ENCODE measurements at places on chromosomes 7 and 10.

GRCh38 chr10:127908106-127908958 is 1.4 kb downstream of the PTPRE start:
- DNase-seq, result no peak

DNA sequence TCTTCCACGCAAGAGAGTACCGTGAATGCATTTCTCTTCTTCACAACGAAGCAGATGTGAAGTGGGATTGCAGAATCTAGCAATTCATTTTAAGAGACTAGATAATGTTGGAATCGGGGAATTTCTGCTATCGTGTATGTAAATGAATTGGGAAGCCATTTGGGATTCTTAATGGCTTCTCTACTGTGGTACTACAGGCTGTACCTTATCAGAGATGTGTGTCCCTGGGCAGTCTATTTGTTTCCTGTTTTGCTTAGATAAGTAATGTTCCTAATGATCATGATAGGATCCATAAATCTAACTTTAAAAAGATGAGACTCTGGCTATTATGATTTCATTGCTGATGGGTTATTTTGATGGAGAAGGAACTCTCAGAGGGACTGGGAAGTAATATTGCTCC is 320.6 kb downstream of the REEP3 start:
- DNase-seq, result no peak

DNA sequence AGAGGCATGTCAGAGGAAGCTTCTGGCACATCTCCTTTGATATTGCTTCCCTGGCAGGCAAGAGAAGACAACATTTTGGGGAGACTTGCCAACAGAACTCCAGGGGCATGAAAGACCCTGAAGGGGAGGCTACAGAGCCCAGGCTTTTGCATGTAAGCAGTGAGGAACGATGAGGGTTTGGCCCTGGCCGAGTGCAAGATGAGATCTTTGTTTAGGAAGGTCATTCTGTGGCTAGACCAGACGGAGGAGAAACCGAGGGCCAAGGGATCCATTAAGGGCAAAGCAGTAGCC is 3.8 kb downstream of the SVIL start:
- no peak for DNase-seq

DNA sequence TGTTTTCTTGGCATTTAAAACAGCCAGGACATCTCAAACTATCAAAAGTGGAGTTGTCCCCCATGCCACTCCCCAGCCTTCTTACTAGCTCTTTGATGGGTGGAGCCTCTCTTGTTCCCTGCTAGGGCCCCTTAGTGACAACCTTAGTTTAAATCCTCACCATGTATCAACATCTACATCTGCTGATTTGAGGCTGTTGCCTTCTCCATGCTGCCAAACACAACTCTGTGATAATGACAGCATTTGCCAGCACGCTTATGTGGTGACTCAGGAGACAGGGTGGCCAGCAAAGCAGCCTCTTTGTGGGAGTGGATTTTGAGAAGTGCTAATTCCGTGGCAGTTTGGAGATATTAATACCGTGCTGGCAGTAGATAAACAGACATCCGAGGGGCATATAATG is 145.4 kb downstream of the LRRC4 start:
- no peak for DNase-seq

DNA sequence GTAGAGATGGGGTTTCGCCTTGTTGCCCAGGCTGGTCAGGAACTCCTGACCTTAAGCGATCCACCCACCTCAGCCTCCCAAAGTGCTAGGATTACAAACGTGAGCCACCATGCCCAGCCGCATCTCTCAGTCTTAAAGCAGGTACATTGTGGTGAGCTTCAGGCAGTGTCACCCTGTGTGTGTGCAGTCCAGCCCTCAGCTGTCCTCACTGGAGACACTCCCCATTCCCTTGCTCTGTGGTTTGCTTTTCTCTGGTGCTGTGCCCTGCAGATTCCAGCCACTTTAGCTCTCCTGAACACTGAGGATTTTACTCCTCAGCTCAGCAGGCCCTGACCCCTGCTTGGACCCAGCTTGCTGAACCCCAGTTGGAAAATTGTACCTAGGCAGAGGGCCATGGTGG is 6.1 kb downstream of the TRRAP start:
- DNase-seq, result no peak

DNA sequence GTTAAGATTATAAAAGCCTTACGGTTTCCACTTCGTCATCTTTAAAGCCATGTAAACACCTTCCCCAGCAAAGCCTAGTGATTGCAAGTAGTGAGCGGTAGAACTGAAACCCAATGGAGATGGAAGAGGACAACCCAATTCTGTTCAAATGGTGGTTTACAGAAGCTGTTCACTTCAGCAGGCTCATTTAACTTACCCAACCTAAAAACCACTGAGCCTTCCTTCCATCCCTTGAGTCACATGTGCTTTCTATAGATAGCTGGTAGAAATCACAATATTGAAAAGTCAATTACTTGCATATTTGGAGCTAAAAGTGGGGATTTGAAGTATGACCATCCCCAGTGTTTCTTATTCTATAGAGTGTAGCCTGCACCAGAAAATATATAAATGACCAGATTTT is 667.7 kb downstream of the SUGCT start:
- no peak for DNase-seq

- no peak for DNase-seq
These were observed 95.2 kb upstream of the EGR2 start for GRCh38 chr10:62911210-62911963.

GRCh38 chr10:71040343-71040742 is 152.0 kb upstream of the PCBD1 start:
- DNase-seq, result no peak

DNA sequence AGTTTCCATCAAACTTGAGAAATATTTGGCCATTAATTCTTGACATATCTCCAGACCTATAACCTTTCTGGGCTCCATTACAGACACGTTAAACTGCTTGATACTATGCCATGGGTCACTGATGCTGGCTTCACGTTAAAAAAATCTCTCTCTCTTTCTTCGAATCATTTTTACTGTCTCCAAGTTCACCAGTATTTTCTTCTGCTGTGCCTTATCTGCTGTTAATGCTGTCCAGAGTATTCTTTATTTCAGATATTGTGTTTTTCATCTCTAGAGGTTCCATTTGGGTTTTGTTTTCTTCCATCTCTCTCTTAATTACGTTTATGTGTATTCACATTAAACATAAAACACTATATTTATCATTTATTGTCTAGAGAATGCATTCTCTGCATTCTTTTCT is 12.8 kb upstream of the PRPF18 start:
- no peak for DNase-seq

- DNase-seq, result no peak
These were observed 11.7 kb upstream of the TMEM243 start for GRCh38 chr7:87231258-87231657.

- no peak for DNase-seq
These were observed 1.8 kb upstream of the OPN1SW start for GRCh38 chr7:128777156-128778123.

- no peak for DNase-seq
These were observed 546.1 kb upstream of the FOXK1 start for GRCh38 chr7:4136036-4136435.

DNA sequence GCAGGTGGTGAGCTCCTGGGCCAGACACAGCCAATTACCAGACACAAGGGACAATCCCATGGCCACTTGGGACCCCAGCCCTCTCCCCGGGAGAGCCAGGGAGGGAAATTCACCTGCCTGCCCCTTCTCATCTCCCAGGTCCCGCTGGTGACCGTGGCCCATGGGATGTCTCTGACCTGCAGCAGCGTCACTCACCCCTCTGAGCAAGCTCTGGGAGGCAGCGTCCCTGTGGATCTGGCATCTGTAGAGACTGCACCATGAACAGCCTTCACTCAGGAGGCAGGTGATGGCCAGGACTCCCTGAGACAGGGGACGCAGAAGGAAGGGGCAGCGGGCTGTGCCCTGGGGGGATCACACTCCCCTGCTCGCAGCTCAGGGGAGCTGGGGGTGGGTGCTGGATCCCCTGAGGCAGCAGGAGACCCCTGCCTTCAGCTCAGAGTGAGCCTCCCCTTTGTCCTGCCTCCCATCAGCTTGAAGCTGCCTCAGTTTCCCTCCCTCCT is 90.8 kb downstream of the FOXL3 start:
- no peak for DNase-seq

GRCh38 chr7:158016180-158017097 is 571.2 kb downstream of the PTPRN2 start:
- DNase-seq, result no peak

GRCh38 chr7:74656441-74656836 is 1.1 kb upstream of the GTF2I start:
- DNase-seq, result no peak

DNA sequence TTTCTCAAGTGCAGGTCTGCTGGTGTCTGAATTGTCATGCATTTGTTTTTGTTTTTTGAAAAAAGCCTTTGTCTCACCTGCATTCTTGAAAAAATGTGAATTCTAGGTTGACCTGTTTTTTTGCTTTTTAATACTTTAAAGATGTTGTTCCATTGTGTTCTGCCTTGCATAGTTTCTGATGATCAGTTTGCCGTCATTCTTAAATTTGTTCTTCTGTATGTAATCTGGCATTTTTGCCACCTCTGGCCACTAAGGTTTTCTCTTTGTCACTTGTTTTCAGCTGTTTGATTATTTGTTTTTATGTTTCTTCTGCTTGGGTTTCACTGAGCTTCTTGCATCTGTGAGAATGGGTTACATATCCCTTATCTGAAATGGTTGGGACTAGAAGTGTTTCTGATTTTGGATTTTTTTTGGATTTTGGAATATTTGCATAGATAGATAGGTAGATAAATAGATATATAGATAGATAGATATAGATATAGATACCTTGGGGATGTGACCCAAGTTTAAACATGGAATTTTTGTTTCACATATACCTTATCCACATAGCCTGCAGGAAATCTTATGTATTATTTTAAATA is 16.5 kb downstream of the MGMT start:
- no peak for DNase-seq

DNA sequence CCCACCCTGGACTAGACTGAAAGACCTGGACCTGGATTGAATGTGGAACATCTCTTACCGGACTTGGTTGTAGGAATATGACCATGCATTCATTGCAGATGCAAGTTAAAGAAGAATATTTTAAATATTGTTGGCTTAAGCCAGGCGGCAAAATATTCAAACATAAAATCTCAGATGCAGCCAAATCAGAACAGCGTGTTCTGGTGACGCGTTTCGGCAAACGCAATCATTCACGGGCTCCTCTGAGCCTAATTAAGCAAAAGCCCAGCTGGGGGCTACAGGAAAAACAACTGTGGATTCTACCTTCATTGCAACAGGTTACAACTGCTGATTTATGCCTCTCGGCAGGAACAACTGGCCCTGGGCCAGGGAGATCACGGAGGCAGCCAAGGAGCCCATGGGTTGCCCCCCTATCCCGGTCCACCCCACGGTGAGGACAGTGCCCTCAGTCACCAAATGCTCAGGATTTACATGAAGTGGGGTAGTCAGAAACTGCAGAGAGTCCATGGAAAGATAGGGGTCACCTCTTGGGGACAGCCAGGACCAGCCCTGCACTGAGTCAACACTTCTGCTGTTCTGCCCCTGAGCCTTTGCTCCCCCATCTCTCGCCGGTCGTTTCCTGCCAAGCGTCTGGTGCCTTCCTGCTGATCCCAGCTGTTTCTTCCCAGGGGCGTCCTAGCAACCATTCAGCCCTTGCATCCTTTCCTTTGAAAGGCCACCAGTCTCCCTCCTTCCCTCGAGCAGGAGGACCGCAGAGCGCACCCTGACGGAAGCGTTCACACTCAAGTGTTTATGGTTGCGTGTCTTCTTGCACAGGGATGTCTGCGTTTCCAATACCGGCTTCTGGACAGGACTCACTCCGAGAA is 64.4 kb upstream of the SFMBT2 start:
- DNase-seq, result no peak

DNA sequence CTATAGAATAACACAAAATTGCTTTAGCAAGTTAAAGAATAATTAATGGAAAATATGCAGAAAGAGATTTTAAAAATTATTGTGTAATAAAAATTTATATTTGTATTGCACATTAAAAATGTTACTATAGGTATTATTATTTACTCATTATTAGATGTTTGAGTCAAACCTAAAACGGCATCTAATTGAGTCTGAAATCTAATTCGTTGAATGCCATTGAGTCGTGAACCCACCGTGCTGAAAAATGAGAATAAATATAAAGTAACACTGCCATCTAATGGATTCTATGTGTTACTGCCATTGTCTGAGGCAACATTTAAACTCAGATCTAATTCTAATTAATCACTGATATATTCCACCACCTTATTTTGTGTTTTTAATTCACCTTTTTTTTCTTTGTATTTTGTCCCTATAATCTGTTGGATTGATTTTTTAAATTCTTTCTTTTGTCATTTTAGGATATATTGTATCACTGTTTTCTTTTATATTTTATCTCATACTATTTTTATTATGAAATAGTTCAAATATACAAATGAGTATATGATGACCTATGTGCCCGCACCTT is 62.2 kb downstream of the SAMD9 start:
- no peak for DNase-seq

DNA sequence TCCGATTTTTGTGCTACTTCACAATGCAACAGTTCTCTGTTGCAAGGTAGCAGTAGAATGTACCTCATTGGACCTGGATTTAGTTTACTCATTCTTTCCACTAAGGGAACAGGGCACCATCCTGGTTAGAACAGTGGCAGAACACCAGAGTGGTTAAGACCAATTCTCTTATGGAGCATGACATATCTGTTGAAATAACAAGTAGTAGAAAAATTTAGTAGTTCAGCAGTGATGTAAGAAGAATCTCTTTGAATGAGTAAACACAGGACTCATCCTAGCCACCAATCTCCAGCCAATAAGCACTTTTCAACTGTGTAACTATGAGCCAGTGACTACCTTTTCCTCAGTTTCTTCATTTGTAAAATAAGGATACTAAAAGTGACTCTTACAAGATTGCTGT is 2.4 kb downstream of the ANKRD22 start:
- no peak for DNase-seq

- no peak for DNase-seq
These were observed 578.5 kb downstream of the SDK1 start for GRCh38 chr7:3879355-3880075.

GRCh38 chr10:5291501-5292195 is 73.1 kb upstream of the UCN3 start:
- no peak for DNase-seq

All from cortex of kidney (tissue), 1 donor.